Ovary (tissue), 10 donors: ENCODE measurements at places on chromosomes 11 and 22.

DNA sequence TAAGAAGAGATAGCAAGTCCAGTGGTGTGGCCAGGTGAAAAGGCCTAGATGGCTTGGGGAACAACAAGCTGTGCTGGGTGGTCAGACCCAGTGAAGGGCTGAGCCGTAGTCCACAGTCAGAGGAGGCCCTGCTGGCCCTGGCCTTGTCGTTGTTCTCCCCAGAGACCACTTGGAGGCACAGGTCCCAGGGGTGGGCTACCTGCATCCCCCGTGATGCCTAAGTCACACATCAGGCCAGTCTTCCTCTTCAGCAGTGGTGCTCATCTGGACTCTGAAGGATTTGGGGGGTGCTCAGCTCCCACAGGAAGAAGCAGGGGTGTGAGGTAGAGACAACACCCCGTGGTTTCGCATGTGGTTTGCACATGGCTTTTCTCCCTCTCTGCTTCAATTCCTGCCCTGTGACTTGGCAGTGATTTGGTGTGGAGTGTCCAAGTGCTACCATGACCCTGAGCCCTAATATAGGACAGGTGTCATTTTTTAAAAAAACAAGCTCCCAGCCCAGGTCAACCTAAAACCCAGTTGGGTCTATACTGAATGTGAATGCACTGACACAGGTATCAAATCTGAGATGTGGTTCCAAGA, 51.0 kb downstream of the ALX4 start:
- DNase-seq: no peak
- H3K4me3 ChIP-seq: no peak overlapping the region
- H3K27me3 ChIP-seq: no peaks in the 10 kb centered on the region
- no peaks in the 10 kb centered on the region for H3K4me1 ChIP-seq

GRCh38 chr22:23053912-23054530, 16.3 kb upstream of the GNAZ start:
- no peak overlapping the region for H3K27ac ChIP-seq
- no peaks in the 10 kb centered on the region for H3K4me1 ChIP-seq
- no peaks in the 10 kb centered on the region for H3K27me3 ChIP-seq
- H3K4me3 ChIP-seq: no peak overlapping the region

GRCh38 chr22:49785841-49786471, 41.7 kb downstream of the BRD1 start:
- no peaks in the 10 kb centered on the region for H3K27me3 ChIP-seq
- H3K36me3 ChIP-seq: no peaks in the 10 kb centered on the region
- H3K4me3 ChIP-seq: no peak overlapping the region
- peaks cover 26% of the 10 kb centered on the region for H3K4me1 ChIP-seq
- DNase-seq: no peak

GRCh38 chr11:18321578-18321968, 367 bp downstream of the HPS5 start:
- no peak for DNase-seq
- peak overlapping the region; percentile 98 for H3K27ac ChIP-seq
- H3K27me3 ChIP-seq: no peaks in the 10 kb centered on the region
- peaks cover 8% of the 10 kb centered on the region for H3K4me1 ChIP-seq
- H3K36me3 ChIP-seq: no peaks in the 10 kb centered on the region

DNA sequence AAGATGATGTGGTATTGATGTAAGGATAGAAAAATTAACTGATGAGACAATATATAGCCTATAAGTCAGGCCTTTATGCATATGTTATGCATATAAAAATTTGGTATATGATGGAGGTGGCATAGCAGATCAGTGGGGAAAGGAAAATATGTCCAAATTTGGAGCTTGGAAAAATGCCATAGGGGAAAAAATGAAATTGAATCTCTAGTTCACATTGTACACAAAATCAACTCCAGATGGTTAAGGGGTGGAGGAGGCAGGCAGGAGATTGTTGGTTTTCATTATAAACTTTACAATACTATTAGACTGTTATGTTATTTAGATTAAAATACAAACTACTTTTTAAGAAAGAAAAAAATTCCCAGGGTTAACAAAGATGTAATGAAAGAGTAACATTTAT, 15.1 kb upstream of the CD3E start:
- no peaks in the 10 kb centered on the region for H3K4me1 ChIP-seq
- H3K4me3 ChIP-seq: no peak overlapping the region
- no peak overlapping the region for H3K27ac ChIP-seq
- H3K36me3 ChIP-seq: no peaks in the 10 kb centered on the region

GRCh38 chr11:57490456-57491248, 24.9 kb downstream of the SLC43A1 start:
- no peak overlapping the region for H3K27ac ChIP-seq
- no peaks in the 10 kb centered on the region for H3K27me3 ChIP-seq
- no peak overlapping the region for H3K4me3 ChIP-seq

- no peaks in the 10 kb centered on the region for H3K27me3 ChIP-seq
- H3K27ac ChIP-seq: no peak overlapping the region
- no peak overlapping the region for H3K4me3 ChIP-seq
- no peaks in the 10 kb centered on the region for H3K4me1 ChIP-seq
Measured at GRCh38 chr11:128343135-128343514, 244.2 kb downstream of the ETS1 start.

DNA sequence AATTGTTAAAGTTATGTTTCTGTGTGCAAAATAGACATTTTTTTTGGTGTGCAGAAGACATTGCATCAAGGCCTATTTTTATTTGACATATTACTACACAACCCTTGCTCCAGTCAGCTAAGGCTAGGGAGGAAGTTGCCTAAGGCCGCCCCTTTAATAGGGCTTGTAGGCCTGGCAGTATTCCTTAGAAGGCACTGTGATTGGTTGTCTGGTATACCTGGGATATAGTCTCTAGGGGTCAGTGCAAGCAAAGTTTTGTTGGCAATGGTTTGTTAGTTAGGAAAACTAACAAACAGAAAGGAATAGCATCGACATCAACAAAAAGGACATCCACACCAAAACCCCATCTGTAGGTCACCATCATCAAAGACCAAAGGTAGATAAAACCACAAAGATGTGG, 16.9 kb downstream of the CCDC15 start:
- no peak overlapping the region for H3K4me3 ChIP-seq
- no peak overlapping the region for H3K27ac ChIP-seq
- H3K27me3 ChIP-seq: no peaks in the 10 kb centered on the region
- no peak for DNase-seq

GRCh38 chr11:14768526-14769188, 123.4 kb downstream of the CYP2R1 start:
- H3K4me3 ChIP-seq: no peak overlapping the region
- no peak overlapping the region for H3K27ac ChIP-seq
- no peaks in the 10 kb centered on the region for H3K27me3 ChIP-seq
- H3K36me3 ChIP-seq: no peaks in the 10 kb centered on the region
- DNase-seq: no peak
- no peaks in the 10 kb centered on the region for H3K4me1 ChIP-seq

GRCh38 chr22:50148991-50149721, 21.4 kb upstream of the PANX2 start:
- H3K27ac ChIP-seq: no peak overlapping the region
- no peaks in the 10 kb centered on the region for H3K27me3 ChIP-seq
- H3K4me3 ChIP-seq: no peak overlapping the region
- H3K4me1 ChIP-seq: no peaks in the 10 kb centered on the region
- no peaks in the 10 kb centered on the region for H3K36me3 ChIP-seq

DNA sequence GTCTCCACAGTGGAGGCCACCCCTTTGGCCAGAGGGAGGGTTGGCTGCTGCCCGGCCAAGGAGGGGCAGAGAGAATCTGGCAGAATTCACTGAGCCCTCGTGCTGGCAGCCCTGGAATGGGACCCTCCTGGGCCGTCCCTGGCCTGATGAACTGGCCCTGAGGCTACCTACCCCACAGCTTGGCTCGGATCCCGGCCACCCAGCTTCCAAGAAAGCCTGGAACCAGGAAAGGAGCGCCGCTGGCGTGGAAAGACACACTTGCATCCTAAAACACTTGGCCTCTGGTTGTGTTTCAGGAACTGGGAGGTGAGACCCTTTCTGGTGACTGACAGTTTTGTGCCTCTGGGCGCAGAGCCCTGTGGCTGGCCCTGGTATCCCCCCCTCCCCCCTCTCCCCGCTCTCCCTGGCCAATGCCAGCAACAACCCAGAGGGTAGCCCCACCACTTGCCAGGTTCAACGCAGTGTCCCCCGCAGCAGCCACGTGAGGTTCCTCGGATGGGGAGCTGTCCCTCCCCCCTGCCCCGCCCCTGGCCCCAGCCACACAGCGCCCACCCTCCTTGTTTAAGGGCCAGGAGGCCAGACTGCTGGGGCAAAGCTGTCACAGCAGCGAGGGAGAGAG, 693 bp downstream of the NFAM1 start:
- no peaks in the 10 kb centered on the region for H3K27me3 ChIP-seq
- no peak for DNase-seq
- no peak overlapping the region for H3K27ac ChIP-seq
- no peak overlapping the region for H3K4me3 ChIP-seq

DNA sequence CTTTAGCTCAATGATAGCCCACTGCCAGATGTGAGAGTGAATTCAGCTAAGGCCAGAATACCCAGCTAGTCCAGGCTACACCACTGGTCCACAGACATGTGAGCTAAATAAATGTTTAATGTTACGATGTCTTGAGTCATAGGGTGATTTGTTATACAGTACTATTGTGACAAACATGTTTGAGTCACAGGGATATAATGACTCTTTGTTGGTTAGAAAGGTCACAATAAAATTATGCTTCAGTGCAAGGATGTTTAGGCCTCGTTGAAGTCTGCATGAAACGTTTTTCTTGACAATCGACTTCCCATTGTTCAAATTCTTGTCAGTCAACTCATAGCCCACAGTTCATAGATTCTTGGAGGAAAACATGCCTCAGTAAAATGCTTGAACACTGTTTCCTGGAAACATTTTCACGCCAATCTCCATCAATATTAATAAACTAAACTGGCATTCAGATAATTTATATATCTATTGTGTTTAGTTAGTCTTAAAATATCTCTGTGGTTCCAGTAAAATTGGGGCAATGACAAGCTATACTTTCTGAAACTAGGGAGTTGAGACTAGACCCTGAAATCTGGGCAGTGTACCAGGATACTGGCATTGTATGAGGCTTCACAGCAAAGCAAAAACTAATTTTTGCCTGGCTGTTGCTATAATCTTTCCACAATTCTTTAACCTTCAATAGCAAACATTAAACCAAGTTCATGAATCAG, 650.8 kb upstream of the KIRREL3 start:
- H3K4me1 ChIP-seq: no peaks in the 10 kb centered on the region
- H3K27ac ChIP-seq: no peak overlapping the region
- no peak overlapping the region for H3K4me3 ChIP-seq
- no peak for DNase-seq
- H3K36me3 ChIP-seq: no peaks in the 10 kb centered on the region
